ENCODE measurements at places on chromosomes 6 and 20.

GRCh38 chr6:133286765-133287164 is 45.6 kb downstream of the EYA4 start:
- peak; percentile 47 for DNase-seq

DNA sequence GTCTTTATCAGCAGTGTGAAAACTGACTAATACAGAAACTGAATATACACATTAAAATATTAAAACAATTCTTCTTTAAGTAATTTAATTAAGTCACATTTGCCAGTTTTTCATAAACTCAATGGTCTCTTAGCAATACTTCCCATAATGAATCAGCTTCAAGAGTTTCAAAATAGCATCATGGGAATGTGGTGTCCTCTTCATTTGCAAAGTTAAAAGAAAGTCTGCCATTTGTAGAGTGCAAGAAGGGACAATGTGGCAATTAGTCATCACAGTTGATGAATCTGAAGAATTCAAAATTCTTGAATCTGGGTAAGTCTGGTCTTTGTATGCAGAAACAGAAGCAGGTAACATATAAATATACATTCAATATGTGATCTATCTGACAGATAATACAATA is 38.7 kb downstream of the SYNE1 start:
- no peak for DNase-seq

DNA sequence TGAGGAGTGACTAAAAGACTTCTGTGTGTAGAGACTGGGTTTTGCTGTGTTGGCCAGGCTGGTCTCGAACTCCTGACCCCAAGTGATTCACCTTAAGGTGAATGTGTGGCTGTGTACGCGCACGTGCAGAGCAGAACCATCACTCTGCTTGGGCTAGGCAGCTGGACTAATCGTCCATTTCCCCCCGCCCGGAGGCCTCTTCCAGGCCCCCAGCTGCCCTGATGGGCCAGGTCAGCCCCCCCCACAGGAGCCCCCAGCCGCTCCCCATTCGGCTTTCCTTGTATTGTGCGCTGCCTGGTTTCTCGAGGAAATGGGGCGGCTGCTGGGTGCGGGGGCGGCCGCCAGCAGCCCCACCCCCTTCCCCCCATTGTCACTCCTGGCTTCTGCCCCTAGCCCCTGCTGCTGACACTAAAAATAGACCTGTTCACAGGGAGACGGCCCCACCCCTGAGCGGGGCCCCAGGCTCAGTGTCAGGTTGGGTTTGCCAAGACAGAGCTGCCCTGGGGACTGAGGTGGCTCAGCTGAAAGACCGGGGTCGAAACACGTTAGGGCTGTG is 24.6 kb upstream of the CSNK2A1 start:
- no peak for DNase-seq

DNA sequence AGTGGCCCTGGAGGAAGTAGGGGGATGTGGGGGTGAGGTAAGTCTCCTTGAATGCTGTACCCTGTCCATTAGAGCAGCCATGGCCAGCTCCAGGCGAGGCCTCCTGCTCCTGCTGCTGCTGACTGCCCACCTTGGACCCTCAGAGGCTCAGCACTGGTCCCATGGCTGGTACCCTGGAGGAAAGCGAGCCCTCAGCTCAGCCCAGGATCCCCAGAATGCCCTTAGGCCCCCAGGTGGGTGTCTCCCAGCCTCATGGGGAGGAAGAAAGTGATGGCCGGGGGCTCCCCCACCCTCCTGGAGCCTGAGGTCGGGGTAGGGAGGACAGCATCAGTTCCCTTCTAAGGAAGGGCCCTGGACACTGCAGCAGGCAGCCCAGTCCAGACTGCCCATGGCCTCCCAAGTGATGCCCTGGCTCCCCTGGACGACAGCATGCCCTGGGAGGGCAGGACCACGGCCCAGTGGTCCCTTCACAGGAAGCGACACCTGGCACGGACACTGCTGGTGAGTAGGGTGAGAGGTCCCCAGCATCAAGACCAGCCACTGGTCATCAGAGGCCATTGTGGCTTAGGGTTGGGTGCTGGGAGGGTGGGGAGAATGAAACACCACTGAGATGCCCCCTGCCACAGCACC is 1.0 kb downstream of the GNRH2 start:
- DNase-seq = no peak

DNA sequence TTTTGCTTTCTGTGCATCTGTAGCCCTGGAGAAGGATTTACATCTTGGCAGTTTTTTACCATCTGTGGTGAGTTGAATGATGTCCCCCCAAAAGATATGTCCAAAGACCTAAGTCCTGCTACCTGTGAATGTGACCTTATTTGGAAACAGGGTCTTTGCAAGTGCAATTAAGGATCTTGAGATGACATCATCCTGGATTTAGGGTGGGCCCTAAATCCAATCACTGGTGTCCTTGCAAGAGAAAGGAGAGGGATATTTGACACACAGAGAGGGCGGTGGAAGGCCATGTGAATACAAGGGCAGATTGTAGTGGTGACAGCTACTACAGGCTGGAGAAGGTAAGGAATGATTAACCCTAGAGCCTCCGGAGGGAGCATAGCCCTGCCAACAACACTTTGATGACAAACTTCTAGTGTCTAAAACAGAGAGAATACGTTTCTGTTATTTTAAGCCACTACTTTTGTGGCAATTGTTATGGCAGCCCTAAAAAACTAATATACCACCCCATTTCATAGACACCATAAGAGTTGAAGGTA is 35.1 kb downstream of the MKKS start:
- no peak for DNase-seq

GRCh38 chr6:112193535-112194051 is 60.8 kb downstream of the LAMA4 start:
- DNase-seq = no peak

GRCh38 chr6:36590237-36590636 is 3.9 kb upstream of the SRSF3 start:
- peak; percentile 74 for DNase-seq

GRCh38 chr6:15504040-15504495 is 158.8 kb downstream of the DTNBP1 start:
- DNase-seq = no peak

GRCh38 chr6:166597711-166598440 is 11.4 kb upstream of the RAMACL start:
- no peak for DNase-seq

GRCh38 chr6:98832284-98833056 is 1.9 kb upstream of the POU3F2 start:
- peak; percentile 32 for DNase-seq

All from PC-3 (cell line).